ENCODE measurements at places on chromosomes 4 and X.

DNA sequence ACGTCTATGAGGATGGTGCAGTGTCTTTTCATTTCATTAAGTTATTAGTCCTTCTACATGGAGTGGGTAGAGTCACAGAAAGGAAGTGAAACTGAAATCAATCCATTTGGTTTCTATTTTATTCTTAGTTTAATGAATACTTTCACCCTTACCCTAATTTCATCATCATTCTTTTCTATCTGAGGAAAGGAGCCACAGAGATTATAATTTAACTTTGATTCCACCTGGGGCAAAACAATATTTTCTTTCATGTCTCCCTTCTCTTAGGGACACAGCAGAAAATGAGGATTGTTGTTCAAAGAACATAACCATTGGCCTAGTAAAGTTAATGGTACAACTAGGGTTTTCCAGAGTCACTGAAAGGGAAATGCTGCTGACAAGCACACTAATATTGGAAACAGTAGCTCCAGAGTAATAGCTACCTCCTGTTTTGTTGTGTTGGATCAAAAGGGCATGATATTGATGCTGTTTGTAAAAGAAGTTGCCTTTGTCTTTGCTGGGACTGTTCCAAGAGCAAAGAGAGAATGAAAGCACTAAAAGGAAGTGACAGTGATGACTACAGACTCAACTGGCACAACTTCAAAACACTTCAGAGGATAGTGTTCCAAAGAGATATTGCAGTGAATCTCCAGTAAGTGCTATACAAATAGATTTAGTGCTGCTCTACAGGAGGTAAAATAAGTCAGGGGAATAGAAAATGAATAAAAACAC is 247.1 kb upstream of the PITX2 start:
- DNase-seq: no peak

- DNase-seq: no peak
Measured at GRCh38 chrX:19911784-19912183, 24.4 kb upstream of the SH3KBP1 start.

DNA sequence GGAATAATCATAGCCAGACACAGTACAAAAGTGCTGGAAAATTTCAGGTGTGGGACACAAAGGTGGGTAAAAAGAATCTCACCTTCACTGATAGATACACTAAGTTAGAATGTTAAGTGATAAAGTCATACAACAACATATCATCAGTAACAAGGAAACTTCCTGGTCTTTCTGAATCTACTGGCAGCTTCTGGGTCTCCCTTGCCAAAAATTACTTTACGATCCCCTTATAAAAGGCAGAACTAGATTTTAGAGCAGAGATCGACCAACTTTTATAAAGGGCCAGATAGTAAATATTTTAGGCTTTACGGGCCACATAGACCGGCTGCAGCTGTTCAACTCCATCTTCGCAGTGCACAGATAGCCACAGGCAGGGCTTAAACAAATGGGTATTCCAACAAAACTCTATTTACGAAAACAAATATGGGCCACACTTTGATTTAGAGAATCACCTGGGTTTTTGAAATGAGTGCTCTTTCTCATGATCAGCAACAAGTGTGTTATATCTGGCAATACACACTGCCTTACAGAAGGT is 159.9 kb downstream of the AASDH start:
- DNase-seq: no peak

GRCh38 chr4:122346036-122346435 is 32.8 kb upstream of the ADAD1 start:
- DNase-seq: no peak

GRCh38 chr4:53809816-53810215 is 218.5 kb upstream of the LNX1 start:
- DNase-seq: no peak

GRCh38 chr4:70994387-70995099 is 1.1 kb downstream of the DCK start:
- no peak for DNase-seq

DNA sequence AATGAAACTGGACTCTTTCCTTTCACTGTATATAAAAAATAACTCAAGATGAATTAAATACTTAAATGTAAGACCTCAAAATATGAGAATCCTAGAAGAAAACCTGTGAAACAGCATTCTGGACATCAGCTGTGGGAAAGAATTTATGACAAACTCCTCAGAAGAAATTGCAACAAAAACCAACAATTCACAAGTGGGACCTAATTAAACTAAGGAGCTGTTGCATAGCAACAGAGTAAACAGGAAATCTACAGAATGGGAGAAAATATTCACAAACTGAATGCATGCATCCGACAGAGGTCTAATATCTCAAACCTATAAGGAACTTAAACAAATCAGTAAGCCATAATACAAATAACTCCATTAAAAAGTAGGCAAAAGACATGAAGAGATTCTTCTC is 851.7 kb upstream of the PCDH10 start:
- no peak for DNase-seq

- peak; percentile 4 for DNase-seq
Measured at GRCh38 chrX:16212436-16212835, 45.2 kb downstream of the MAGEB17 start.

DNA sequence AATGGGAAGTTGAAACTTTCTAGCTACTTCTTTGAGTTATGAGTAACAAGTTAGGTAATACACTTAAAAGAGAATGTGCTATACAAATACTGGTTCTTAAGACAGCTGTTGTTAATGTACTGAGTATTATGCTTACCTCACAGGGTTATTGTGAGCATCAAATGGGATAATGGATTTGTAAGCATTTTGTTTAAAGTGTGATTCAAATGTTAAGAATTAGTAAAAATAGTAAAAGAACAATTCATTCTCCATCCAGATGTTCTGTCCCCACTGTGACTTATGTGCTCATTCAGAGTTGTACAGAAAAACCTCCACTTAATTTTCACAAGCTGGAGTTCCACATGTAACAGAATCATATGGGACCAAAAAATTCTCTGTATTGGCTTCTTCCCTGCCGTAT is 63.6 kb downstream of the AR start:
- no peak for DNase-seq

DNA sequence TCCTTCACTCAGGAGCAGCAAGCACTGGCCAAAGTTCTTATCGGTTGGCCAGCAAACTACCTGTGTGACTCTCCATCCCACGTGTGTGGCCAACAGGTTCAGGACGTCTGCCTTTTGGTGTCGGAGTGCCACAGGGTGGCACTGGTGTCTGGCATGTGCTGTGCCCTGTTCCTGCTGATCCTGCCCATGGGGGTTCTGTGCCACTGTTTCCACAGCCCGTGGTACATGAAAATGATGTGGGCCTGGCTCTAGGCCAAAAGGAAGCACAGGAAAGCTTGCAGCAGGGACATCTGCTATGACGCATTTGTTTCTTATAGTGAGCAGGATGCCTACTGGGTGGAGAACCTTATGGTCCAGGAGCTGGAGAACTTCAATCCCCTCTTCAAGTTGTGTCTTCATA is 4.6 kb upstream of the TLR2 start:
- no peak for DNase-seq

DNA sequence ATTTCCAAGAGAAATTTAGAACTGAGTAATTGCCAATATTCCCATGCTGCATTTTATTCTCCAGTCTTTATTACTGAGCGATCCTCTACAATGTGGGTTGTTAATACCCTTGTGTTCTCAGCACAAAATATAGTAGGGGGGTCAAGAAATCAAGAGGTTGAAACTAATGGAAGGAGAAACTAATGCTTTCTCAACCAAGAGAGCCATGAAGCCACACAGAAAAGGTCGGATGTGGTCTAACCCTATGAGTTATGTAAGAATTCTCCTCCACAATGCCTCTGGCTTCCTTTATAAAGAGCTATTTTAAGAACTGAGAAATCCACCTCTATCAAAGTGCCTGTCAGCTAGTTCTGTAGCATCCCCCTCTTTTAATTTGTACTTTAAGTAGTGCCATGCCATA is 268.5 kb downstream of the CHIC1 start:
- DNase-seq: no peak

DNA sequence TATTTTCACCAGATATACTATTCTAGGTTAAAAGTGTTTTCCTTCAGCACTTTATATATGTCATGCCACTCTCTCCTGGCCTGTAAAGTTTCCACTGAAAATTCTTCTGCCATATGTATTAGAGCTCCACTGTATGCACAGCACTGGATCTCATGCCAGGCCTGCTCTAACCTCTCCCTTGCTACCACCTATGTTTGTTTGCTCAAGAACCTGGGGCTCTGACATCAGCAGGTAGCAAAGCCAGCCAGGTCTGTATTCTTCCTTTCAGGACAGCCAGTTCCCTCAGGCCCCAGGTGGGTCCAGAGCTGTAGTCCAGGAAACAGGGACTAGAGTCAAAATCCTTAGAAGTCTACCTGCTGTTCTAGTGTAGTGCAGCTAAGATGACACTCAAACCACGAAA is 19.1 kb upstream of the MUC7 start:
- DNase-seq: no peak

GRCh38 chr4:58688568-58688967 is 1578.4 kb upstream of the IGFBP7 start:
- no peak for DNase-seq

GRCh38 chrX:97358941-97359340 is 475.2 kb downstream of the RPA4 start:
- DNase-seq: no peak

DNA sequence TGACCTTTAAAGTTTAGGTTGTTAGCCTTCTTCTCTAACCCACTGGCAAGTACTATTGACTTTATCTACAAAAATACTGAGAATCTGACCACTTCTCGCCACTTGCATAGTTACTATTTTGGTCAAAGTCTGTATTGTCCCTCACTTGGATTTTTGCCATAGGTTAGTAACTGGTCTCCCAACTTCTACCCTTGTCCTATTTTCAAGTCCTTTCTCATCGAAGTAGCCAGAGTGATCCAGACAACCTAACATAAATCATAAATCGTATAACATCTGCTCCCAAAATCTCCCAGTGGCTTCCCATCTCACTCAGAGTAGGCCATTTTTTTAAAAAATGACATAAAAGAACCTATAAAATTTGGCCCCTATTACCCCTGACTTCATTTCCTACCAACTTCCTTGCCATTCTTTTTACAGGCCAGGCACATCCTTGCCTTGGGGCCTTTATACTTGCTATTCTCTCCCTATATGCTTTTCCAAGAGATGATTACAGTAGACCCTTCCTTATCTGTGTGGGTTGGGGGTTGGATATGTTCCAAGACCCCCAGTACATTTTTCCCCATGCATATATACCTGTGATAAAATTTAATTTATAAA is 29.0 kb downstream of the WDFY3 start:
- DNase-seq: no peak

- no peak for DNase-seq
Measured at GRCh38 chrX:48715876-48716502, 19.5 kb downstream of the SUV39H1 start.
